ENCODE measurements at places on chromosomes 5 and 9. TPM values are rescaled to one million over a fixed set of nuclear protein-coding genes. Genes with fewer than 3 reads are reported as not detected.

DNA sequence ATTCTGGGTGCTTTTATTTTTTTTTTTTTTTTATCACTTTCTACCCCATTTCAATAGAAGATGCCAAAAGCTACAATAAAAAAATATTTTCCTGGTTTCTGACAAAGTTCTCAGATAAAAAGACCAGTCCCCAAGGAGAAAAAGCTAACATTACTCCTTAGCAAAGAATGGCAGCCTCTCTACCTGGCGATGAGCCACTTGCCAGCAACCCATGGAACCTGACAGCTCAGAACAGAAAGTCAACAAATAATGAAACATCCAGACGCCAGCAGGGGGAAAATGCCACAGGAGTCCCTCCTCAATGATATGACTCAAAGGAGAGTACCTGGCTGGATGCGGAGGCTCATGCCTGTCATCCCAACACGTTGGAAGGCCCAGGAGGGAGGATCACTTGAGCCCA is 123.2 kb downstream of the MYO10 start:
- no peak for DNase-seq

DNA sequence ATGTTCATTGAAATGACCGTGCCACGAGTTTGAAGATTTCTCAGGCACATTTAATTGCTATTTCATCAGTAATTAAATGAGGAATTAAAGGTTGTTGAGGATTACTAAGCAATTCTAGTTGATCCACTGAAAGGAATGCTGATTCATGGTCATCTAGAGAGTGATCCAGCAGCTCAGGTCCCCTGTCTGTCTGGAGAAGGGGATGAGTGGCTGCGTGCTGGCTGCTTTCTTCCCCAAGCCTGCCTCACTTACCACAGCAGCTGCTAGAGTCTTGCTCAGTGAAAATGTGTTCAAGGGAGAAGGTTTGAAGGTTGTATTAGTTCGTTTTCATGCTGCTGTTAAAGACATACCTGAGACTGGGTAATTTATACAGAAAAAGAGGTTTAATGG is 7.8 kb upstream of the TGFBI start:
- DNase-seq, result no peak

DNA sequence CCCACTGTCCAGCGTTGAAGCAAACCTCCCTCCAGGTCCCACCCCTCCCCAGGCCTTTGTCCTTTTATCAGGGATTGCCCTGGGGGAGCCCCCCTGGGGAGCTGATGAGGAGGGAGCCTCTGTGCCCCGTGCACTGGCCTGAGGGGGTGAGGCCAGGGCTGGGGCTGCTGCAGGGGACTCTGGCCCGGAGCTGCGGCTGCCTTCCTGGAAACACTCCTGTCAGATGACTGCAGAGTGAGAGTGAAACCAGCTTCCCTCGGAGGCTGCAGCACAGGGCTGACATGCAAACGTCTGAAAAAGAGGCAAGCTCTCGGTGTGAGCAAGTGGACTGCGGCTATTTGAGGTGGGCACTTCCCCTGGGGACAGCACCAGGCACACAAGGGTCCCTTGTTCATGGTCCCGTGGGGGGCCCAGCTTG is 4.6 kb upstream of the TRAF2 start:
- DNase-seq, result no peak

GRCh38 chr5:37966291-37966690 is 126.5 kb upstream of the GDNF start:
- no peak for DNase-seq

- no peak for DNase-seq
Measured at GRCh38 chr5:67200809-67201562, 4.4 kb upstream of the CD180 start.

DNA sequence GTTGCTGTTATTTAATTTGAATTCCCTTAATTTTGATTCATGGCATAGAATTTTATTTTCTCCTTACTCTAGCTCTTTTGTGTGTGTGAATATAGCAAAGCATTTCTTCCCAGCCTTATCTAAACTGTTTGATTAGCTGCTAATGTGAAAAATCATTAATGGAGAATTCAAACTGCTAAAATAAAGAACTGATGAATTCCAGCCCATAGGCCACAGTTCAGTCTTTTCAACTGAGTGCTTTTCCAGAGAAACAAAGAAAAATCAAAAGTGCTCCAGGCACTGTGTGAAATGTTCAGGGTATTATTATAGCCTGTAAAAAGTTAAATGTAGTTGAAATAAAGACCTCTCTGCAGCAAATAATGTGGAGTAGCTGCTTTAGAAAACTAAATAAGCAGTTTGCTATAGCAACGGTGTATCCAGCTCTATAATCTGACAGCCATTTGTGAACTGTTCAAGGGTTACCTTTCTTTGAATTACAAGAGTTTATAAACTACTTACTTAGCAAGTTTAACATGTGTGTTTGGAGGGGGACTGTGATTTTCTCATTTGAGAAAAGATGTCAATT is 123.8 kb downstream of the GIN1 start:
- DNase-seq, result no peak

DNA sequence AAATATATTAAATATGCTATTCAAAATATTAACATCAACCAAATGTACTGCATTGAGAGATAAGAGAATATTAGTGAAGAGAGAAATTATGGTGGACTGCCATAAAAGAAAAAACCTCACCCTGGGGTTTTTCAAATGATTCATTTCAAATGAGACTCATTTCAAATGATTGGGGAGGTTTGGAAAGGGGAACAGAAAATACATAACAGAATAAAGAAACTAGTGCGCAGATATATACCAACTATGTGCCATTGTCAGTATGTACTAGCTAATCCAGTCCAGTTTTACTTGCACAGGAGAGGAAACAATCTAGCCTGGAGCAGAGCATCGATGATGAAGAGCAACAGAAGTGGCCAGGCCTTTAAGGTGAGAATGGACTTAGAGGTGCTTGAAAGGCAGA is 651.6 kb upstream of the RORB start:
- DNase-seq, result no peak

DNA sequence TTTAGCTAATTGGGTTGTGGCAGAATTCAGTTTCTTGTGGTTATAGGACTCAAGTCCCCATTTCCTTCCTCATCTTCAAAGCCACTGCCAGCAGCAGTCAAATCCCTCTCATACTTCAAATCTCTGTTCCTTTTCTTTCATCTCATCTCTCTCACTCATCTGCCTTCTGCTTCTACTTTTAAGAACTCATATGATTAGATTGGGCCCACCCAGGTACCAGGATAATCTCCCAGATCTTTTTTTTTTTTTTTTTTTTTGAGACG is 8.0 kb upstream of the REEP5 start:
- peak; percentile 10 for DNase-seq

DNA sequence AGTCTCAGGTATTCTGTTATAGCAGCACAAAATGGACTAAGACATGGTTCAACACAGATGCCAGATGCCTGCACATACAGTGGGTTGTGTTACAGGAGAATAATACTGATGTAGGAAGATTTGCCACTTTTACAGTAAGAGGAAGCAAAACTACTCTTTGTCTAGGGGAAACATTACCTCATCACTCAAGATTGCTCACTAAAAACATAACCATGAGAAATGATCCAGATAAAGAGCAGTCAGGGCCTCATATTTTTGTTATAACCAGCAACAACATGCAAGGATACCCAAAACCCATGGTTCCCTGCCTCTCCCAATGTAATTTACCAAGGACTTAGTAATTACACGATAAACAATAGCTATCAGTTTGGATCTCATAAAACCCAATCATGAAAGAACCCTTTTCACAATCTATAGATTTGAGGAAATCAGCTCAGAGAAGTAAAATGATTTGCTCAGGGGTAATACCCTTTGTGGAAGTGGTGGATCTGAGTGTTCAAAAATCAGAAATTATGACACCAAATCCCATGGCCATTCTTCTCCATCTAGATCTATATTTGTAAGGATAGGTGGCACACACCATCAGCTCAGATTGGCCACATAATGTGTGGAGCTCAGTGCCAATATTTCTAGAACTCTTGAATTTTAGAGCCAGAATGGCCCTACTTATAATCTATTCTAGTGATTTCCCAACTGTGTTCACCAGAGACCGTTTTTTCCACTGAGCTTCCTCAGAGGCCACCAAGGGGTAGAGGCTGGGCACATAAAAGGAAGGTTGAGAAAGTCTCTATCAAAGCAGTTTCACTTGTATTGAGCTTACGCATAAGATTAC is 27.8 kb downstream of the DPYSL3 start:
- DNase-seq, result no peak

DNA sequence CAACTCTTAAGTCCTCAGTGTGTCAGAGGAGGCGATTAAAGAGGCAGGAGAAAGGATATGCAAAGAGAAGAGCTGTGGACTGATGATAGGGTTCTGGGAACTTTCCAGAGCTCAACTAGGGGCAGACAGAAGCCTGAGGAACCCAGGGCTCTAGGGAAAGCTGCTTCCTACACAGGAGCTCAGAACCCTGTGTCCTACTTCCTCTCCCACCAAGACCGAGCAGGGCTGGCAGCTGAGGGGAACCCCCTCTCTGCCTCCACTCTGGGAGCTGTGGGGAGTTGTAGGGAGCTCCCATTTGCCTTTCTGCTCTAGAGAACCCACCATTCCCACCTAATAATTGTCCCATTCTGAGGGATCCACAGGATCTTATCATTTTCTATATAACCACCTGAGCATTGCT is 674.3 kb downstream of the ACTL7B start:
- peak; percentile 64 for DNase-seq

- peak; percentile 42 for DNase-seq
Measured at GRCh38 chr9:4287386-4287785, 12.5 kb downstream of the GLIS3 start.

- DNase-seq, result no peak
Measured at GRCh38 chr5:132011622-132012343, at the start of gene ACSL6. Gene ACSL6 (minus strand): TSS chr5:132011658. CDS start chr5:132011553, 105 bp downstream.

DNA sequence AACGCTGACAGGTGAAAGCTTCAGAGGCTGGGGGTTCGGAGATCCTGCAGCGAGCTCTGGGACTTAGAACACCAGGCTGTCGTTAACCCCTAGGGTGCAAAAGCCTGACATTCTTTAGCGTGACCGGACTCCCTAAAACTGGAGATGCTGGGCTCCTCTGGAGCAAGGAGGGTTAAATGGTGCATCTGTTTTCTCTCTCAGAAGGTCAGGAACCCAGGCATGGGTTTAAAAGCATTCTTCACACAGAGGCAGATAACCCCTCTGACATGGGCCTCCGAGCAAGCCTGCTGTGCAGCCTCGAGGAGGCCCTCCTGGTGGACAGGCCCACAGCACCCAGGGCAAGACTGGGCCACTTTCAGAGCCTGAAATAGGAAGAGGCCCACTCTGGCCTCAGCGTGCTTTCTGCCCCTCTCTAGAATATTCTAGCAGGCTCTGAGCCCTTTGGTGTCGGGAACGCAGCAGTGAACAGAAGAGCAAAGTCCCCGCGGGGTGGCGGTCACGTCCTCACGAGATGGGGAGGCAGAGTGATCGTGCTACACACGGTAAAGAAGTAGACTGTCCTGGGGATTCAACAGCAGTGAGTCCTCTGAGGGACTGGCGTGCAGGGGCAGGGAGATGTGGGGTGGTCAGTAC is 124.8 kb downstream of the COL23A1 start:
- no peak for DNase-seq

DNA sequence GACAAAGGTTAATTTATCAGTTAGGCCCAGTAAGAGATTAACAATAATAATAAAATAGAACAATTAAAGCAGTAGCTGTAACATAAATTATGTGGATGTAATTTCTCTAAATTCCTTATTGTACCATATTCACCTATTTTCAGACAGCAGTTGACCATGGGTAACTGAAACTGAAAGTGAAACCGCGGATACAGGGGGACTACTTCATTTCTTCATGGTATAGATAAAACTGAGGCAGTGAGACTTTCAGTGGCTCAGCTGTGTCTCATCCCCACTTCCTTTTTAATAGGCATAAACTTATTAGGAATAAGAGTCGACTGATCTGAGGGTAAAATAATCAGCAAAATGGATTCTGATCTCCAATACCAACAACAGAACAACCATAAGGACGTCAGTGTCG is 174.0 kb upstream of the WWC1 start:
- no peak for DNase-seq

DNA sequence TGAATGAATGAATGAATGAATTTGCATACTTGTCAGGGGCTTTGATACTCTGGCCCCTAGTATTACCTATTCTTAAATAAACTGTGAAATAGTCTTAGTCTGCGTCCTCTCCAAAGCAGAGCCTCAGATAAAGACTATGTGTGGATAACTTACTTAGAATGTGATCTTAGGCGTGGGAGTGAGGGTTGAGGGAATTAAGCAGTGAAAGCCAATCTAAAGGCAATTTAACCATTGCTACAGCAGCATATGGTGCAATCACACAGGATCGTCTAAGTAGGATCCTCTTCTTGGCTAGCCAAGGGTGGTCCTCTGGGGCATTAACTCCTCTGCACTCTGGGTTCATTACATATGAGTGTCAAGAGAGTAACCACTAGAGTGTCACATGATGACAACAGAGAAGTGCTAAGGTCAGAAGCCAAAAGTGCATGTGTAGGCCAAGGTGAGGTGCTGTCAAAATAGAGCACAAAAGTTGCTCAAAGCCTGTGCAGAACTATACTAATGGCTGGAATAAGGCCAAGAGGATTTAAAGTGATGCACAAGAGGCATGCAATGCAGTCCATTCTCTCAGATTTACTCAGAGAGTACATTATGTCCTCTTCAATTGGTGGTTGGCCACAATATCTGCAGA is 274.4 kb upstream of the SEMA6A start:
- DNase-seq, result no peak

DNA sequence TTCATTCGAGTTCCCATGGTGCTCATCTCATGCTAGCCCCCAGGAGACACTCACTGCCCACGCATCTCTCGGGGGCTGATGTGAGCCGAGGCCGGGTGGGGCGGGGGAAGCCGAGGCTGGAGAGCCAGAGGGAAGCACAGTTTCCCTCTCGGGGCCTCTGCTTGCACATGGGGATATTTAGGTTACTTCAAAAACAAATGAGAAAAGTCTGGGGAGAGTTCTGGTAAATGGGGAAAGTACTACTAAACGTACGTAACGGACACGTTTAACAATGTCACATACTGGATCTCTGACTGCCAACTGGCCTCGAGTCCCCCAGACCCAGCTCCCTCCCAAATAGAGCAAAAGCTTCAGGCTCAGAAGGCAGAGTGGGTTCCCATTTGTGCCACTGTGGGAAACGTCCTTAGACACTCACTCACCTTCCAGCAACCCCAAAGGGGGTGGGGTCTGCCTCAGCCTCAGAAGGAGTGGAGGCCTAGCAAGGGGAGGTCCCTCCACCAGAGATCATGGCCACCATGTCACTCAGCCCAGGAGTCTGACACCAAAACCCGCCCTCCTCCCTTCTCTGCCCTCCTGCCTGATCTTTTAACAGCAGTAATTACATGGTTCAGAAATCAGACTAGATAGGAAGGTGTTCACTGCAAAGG is 33.8 kb upstream of the NTNG2 start:
- DNase-seq, result no peak

- DNase-seq, result no peak
Measured at GRCh38 chr9:19926774-19927173, 137.9 kb upstream of the SLC24A2 start.

- no peak for DNase-seq
Measured at GRCh38 chr5:21774281-21774680, 1078.9 kb downstream of the CDH12 start.

TLX3 gene
- total RNA-seq, result not detected

NUTM2G gene
- not detected for total RNA-seq

KCTD16 gene
- under 0.01 TPM for total RNA-seq

UBE2R2 gene
- 30.3 TPM for total RNA-seq

VAV2 gene
- 9.6 TPM for total RNA-seq

KCNV2 gene
- total RNA-seq, result not detected

TAF11L5 gene
- total RNA-seq, result not detected

IL3 gene
- not detected for total RNA-seq

Data from esophagus muscularis mucosa (tissue), 4 donors.